ENCODE measurements at places on chromosomes 1 and 21.

DNA sequence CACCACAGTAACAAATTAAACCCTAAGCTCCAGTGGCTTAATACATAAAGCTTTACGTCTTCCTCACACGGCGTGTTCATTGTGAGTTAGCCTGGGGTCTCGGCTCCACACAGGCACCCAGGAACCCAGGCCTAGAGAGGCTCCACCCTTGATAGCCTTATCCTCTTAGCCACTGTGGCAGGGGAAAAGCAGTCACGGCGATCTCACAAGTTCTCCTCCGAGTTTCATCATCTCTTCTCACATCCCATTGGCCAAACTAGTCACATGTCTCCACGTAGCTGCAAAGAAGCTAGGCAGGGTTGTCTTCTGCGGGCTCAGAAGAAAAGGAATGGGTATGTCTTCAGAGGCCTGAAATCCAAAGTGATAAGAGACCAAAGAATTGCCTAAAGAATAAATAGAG, 122.3 kb upstream of the GRIK3 start:
- DNase-seq = no peak

DNA sequence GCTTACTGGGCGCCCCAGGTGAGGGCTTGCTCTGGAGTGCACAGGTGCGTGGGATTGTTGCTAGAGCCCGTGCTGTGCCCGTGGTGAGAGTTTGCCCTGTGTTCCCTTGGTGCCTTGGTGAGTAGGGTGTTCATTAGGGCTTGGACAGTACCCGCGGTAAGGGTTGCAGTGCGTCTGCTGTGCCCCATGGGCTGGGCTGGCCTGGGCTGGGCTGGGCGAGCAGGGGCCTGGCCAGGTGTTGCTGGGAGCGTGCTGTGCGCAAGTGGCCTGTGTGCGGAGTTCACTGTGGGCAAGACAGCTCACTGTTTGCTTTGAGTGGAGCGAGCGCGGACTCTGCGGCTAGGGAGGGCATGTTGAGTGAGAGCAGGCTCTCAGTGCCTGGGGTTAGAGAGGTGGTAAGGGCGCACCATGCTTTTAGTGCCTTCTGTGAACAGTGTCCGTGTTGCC, 725 bp downstream of the CR1L start:
- no peak for DNase-seq

- DNase-seq = peak; percentile 50
Observed at GRCh38 chr1:205236526-205236925, 8.8 kb downstream of the TMCC2 start.

GRCh38 chr1:246008363-246008831, 498.7 kb downstream of the SMYD3 start:
- DNase-seq = peak; percentile 67

DNA sequence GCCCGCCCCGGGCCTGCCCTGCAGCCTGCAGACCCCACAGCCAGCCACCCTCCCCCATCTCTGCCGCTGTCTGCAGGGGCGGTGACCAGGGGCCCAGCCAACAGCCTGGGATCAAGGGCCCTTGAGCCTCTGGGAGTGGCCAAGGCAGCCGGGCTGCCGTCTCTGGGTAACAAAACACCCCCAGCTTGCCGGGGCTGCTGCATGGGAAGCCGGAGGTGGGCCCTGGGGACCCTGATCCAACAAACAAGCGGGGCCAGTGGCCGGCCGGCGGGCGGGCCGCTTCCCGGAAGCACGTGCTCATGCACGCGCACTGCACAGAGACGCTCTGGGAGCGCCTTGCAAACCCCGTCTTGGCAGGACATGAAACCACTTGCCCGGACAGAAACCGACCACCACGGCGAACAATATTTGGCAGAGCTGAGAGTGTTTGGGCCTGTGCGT, 13.2 kb downstream of the MEGF6 start:
- DNase-seq = no peak

GRCh38 chr21:42688841-42689371, 35.5 kb downstream of the PDE9A start:
- DNase-seq = no peak

DNA sequence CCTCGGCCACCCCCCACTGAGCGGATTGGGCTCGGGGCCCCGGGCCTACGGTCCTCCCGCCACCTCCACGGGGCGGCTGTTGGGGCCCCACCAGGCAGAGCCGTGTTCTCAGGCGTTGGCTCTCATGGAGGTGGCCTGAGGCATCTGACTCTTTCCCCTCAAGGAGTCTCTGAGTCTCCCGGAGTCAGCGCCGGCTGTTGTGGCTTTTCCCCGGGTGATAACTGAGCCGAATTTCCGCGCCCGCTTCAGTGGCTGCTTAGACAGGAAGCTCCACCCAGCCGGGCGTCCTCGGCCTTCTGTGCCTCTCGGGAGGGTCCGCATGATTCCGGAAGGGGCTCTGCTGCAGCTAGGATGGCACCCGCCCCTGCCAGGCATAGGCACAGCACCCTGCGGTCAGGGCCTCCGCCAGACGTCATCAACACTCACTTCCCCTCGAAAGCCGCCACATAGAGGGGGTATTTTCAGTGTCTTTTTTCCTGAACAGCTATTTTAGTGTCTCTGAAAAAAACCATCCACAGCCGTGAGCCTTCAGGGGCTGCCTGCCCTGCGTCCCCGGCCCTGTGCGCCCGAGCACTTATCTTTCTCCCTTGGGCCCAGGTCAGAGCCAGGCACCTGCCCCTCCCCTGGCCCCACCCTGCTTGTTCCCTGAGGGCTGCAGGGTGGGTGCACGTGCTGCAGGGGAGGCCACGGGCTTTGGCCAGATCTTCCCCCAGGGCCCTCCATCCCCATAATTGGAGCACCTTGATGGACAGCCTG, 72.9 kb downstream of the SKI start:
- DNase-seq = peak; percentile 76

DNA sequence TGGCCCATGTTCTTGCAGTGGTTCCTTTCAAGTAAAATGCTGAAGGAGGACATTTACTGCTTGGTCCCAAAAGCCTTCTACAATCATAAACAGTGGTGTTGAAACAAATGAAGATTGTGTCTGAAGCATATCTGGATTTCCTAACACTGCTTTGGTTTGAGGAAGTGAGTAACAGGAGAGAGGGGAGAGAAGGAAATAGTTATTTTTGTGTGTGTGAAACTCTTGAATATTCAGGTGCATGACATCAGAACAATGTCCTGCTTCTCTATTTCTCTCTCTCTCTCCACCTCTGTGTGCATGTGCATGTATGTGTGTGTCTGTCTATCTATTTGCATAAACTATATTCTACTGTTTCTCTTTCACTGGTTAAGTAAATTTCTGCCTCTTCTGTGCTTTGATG, 61.4 kb upstream of the TNFSF18 start:
- DNase-seq = no peak

DNA sequence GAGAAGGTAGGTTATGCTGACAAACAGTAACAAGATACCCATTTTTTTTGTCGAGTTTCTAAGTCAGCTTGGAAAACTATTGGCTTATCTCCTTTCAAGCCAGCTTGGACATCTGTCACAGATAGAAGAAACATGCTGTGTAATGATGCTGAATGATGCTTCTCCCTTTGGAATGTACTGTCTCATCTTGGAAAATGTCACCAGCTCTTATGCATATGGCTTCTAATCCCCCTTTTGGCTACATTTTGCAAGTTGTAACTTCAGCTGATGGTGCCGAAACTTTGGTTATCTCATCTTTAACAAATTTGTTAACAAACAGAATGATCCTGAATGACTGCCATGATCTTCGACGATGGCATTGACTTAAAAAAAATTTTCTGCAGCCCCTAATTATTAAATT, 68.8 kb upstream of the ST6GALNAC3 start:
- no peak for DNase-seq

- DNase-seq = no peak
Observed at GRCh38 chr21:44083631-44084291, 23.4 kb upstream of the PWP2 start.

DNA sequence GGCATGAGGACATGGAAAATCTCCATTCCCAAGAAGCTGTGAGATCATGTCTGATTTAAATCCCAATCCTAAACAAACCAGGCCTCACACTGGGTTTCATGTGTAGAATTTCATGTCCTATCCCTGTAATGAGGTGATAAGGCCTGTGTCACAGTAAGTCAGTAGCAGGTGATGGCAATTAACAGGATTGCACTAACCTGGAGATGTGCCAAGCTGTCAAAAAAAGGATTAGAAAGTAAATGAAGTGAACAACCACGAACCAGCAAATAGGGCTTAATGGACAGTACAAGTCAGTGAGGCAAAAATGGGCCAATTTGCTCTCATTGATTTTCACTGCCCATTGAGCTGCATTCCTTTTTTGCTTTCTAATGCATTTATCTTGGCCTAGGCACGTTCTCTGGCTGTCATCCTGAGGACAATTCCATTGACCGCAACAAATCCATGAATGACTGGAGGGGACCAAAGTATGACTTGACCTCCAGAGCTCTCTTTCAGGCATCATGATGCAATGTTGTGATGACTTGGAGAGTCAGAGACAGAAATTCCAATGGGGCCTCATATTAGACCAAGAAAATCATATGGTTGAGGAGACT, 673.6 kb upstream of the ADGRL2 start:
- no peak for DNase-seq

GRCh38 chr21:34354836-34355235, 9.0 kb upstream of the KCNE2 start:
- DNase-seq = no peak

- no peak for DNase-seq
Observed at GRCh38 chr1:18332576-18332975, 148.2 kb upstream of the KLHDC7A start.

- no peak for DNase-seq
Observed at GRCh38 chr1:154628121-154628405, 20.1 kb upstream of the ADAR start.

GRCh38 chr1:34858901-34859445, 576 bp downstream of the SMIM12 start:
- peak; percentile 10 for DNase-seq

- no peak for DNase-seq
Observed at GRCh38 chr21:45381036-45381787, 23.8 kb upstream of the COL18A1 start.

GRCh38 chr1:151846686-151847237, 6.8 kb downstream of the THEM5 start:
- no peak for DNase-seq

DNA sequence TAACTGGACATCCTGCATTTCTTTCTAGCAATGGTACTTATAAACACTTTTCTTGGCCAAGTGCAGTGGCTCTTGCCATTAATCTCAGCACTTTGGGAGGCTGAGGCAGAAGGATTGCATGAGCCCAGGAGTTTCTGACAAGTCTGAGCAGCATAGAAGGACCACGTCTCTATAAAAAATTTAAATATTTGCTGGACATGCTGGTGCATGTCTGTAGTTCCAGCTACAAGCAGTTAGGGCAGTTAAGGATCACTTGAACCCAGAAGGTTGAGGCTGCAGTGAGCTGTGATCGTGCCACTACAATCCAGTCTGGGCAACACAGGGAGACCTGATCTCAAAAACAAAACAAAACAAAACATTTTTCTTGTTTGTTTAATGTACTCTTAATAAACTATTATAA, 434.0 kb downstream of the PLA2G4A start:
- no peak for DNase-seq

GRCh38 chr1:180116964-180117763, 37.5 kb upstream of the QSOX1 start:
- DNase-seq = no peak

- no peak for DNase-seq
Observed at GRCh38 chr1:100627054-100627716, 89.2 kb downstream of the GPR88 start.

- DNase-seq = no peak
Observed at GRCh38 chr1:93323185-93323820, 22.4 kb upstream of the DR1 start.

GRCh38 chr1:198978523-198978922, 339.7 kb downstream of the PTPRC start:
- DNase-seq = no peak

DNA sequence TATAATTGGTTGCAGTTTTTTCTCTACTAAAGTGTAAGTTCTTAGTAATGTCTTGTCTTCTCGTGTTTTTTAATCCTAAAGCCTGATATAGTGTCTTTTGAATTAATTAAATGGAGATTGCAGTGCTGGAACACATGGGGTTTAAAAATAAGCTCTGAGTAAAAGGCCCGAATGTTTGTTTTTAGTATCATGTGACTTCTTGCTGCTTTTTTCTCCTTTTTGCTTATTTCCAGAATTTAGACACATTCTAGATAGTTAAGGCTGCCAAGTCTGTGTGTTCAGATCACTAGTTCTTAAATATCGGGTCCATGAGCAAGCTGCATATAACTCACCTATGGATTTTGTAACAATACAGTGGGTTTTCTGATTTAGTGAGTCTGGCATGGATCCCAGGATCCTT, 27.5 kb downstream of the KCTD3 start:
- DNase-seq = no peak

GRCh38 chr21:34128674-34129038, 55.3 kb downstream of the MRPS6 start:
- no peak for DNase-seq

DNA sequence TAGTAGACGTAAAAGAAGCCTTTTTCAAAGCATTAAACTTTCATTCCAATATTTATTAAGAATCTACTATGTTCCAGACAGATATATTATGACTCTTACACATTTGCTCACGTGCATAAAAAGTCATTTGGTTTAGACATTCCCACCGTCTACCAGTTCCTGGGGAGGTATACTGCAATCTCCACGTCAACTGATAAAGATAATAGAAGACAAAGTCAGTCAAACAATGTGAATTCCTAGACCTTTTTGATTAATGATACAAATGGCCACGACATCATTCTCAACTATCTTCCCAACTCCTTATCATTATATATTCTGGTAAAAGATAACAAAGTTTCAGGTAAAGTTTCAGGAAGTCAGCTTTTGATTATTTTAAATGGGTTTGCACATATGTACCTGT, 69.0 kb downstream of the SIPA1L2 start:
- DNase-seq = no peak

- no peak for DNase-seq
Observed at GRCh38 chr1:52767596-52768280, 41.5 kb downstream of the ZYG11B start.

- DNase-seq = peak; percentile 98
Observed at GRCh38 chr1:91450260-91450659, 45.6 kb upstream of the HFM1 start.

GRCh38 chr1:119083479-119083878, 57.0 kb downstream of the WARS2 start:
- no peak for DNase-seq

- no peak for DNase-seq
Observed at GRCh38 chr1:65141394-65141793, 6.6 kb upstream of the AK4 start.

DNA sequence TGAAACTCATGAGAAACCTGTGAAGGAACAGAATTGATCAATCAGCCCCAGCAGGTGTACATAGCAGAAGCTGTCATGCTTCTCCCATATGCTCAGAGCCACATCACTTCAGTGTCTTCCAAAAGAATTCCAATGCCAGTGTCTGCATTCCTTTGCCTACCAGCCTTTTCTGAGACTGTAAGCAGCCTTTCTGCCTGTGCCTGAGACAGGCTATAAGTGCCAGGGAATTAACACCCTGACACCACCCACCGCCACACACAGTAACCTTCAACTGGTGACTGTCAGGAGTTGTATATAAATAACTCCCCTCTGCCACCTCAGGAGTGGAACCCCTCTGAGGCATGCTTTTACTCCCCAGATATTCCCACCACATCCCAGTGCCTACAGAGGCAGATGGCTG, 38.1 kb upstream of the SLAMF9 start:
- no peak for DNase-seq

Data from foreskin melanocyte (primary cell).